NCI-H1092 (cell line): ENCODE measurements at places on chromosomes 3 and 15.

DNA sequence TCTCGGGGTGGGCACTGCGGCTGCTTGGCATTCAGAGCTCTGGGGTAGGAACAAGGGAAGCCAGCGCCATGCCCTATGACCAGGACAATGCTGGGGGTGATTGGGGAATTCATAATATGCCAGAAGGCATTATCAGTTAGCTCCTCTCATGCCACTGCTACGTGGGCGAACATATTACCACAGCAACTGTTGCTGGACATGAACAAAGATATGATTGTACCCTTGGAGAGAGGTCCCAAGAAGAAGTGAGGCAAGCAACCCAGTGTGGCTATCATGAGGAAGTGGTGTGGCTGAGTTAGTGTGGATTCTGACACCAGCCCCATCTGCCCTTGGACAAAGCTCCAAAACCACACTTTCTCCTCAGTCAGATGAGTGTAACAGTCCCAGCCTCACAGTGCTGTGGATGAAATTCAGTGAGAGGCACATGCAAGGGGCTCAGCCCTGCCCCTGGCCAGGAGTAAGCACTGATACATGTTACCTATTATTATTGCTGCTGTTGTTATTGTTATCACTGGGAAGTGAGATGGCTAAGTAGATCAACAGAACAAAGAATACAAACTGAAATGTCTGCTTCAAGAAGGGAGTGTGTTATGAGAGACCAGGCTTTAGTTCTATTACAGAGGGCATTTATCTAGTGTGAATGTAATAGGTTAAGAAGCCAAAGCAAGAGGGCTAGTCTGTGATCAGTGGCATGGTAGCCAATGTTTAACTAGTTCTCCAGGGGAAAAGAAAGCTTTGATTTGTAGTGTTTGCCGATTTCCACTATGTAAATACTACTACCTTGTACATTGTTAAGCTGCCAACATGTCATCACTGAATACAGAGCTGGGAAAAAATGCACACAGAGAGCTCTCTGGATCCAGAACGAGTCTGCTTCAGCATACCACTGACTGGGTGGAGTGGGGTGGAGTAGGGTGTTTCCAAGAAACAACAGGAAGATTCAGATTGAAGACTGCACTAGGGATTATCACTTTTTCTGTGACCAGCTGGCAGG, 222.3 kb upstream of the EIF1B start:
- DNase-seq: no peak

GRCh38 chr3:137110392-137110996, 152.7 kb downstream of the IL20RB start:
- no peak for DNase-seq

GRCh38 chr3:127291114-127291513, 3.3 kb upstream of the PRR20G start:
- DNase-seq: no peak

DNA sequence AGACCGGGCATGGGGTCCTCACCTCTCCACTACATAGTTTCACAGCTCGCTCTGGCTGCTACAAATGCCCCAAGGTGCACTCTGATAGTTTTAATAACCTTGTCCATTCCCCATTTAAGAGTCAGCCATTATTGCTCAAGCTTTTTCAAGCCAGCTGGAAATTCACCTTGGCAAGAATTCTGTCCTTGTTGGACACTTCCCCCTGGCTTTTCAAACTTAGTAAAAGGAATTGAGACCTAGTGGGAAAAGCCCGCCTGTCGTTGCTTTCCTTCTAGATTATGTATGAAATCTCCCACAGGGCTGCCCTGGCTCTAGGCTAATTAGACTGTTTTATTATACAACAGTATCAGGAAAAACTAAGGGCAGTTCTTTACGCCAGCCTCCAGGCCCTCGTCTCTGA, 293.7 kb upstream of the GADL1 start:
- no peak for DNase-seq

- no peak for DNase-seq
Measured at GRCh38 chr15:52698514-52698913, 19.3 kb upstream of the ATOSA start.

- DNase-seq: no peak
Measured at GRCh38 chr3:62355703-62356102, 17.6 kb downstream of the FEZF2 start.

DNA sequence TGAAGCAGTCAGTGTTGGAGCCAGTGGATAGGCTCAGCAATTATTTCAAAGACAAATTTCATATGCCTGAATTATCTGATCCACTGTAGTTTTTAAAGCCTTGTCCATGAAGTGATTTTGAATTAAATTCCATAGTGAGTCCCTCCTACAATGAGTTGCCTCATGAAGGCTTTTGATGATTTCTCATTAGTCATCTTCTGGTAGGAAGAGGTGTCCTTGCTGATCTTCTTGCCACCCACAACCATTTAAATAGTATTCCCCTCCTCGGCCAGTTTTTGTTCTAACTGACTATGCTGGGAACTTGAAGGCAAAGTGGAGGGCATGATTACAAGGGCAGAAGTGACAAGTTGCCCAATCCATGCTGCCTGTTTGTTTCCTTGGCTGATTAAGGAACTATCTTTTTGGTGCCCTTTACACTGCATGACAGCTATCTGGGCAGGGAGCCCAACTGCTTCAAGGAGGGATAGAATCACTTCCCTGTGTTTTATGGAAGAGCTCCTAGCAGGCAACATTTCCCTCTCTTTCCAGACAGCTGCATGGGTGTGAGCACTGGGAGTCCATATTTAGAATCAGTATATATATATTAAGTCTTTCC, 617.5 kb downstream of the ZPLD1 start:
- no peak for DNase-seq

DNA sequence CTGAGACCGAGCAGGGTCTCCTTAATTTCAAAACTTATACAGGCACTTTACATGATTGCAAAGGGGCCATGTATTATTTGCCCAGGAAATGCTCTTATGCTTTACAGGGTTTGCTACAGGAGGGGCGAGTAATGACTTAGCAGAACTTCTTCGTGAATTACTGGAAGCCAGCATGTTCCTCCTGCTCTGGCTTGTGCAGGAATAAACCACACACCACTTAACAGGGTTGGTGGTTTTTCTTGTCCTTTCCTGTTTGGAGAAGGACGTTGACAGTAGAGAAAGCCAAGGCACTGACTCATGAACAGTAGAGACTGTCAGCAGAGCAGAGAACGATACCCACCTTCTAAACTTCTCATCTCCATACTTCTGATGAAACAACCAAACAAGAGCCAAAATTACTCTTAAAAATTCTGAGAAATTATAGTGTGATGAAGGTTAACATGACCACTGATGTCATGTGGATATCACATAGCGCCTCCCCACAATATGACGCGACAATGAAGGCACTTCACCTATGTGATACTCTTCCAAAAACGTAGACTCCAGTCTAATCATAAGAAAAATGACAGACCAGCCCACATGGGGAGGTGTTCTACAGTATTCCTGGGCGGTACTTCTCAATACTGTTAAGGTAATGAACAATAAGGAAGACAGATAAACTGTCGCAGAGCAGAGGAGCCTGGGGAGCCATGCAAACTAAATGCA, 24.7 kb upstream of the MCTP2 start:
- DNase-seq: no peak
